Germinal center (tissue), 1 donor: ENCODE measurements at places on chromosomes 16 and 17.
A peak's percentile ranks its signal among the peaks of the same experiment; 100 is the strongest.

DNA sequence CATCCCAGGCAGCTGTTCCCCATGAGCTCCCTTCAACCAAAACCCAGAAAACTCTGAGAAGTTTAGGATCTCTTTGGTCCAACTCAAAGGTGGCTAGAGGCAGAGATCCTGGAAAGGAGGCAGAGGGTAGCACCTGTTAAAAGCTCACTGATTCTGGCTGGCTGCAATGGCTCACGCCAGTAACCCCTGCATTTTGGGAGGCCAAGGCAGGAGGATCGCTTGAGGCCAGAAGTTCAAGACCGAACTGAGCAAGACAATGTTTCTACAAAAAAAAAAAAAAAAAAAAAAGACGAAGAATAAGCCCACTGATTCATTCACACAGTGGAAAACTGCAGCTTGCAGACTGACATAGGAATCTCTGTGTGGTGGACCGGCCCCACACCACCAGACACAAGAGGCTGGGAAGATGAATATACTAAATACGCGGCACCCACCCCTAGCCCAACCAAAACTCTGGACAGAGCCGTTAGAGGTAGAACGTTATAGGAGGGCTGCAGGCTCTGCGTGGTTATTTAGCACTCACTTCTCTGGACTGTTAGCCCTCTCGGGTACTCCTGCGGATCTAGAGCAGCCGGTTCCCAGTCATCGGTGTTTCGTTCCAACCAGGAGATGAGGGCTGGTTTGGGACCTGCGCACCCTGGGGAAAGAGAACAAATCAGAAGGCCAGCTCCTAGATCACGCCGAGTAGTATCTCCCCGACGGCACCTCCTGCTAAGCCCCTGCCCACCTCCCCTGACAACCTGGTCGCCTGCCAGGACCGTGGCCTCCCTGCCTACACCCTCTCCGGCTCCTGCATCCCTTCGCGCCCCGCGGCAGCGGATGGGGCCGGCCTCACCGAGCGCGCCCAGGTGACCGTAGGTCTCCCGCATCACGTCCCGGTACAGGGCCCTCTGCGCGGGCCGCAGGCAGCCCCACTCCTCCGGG, 925 bp downstream of the ZNF689 start:
- DNase-seq, result peak; percentile 50

DNA sequence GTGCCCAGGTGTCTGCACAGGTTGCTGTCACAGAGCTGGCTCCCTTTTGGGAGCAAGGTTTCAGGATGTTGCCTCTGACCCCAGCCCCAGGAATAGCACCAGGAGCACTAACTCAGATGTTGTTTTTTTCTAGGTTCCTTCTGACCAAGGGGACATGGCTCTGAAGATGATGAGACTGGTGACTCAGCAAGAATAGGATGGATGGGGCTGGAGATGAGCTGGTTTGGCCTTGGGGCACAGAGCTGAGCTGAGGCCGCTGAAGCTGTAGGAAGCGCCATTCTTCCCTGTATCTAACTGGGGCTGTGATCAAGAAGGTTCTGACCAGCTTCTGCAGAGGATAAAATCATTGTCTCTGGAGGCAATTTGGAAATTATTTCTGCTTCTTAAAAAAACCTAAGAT, 28.1 kb downstream of the SCPEP1 start:
- DNase-seq, result no peak

DNA sequence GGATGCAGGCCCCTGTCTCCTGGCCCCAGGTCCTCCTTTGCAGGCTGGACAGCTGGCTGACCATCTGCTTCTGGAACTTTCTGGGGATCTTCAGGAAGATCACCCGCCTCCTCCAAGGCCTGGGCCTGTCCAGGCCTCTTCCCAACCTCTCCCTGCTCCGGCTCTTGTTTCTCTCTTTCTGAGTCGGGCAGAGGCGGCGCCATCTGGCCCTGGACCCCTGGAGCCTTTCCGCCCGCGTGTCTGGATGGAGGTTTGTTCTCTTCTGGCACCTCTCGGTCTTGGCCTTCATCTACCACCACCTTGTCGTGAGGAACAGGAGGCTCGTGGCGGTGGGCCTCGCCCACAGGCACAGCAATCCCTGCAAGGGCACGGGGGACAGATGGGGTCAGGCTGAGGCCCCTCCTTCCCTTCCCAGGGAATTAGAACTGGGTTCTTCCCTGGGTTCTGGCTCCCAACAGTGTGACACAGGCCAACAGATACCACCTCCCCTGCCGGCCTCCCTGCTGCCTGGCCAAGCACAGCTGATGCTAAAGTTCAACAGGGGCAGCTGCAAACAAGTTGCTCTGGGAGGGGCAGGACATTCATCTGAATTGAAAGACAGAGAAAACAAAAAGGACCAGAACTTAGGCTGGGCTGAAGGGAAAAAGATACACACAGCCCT, 13.3 kb downstream of the NDUFAF8 start:
- no peak for DNase-seq

DNA sequence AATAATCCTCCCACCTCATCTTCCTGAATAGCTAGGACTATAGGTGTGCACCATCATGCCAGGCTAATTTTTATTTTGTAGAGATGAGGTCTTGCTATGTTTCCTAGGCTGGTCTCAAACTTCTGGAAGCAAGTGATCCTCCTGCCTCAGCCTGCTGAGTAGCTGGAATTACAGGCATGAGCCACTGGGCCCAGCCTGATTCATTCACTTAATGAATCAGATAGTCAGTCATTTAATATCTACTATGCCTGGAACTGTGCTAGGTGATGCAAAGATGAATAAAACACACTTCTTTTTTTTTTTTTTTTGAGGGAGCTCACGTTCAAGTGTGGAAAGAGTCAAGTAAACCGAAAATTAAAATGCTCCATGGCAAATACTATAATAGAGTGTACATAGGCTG, 39.4 kb downstream of the EFCAB13 start:
- DNase-seq, result no peak

- no peak for DNase-seq
Measured at GRCh38 chr16:24524855-24525677, 14.3 kb upstream of the RBBP6 start.
